ENCODE measurements at places on chromosomes 1 and 21.
A peak's percentile ranks its signal among the peaks of the same experiment; 100 is the strongest.

DNA sequence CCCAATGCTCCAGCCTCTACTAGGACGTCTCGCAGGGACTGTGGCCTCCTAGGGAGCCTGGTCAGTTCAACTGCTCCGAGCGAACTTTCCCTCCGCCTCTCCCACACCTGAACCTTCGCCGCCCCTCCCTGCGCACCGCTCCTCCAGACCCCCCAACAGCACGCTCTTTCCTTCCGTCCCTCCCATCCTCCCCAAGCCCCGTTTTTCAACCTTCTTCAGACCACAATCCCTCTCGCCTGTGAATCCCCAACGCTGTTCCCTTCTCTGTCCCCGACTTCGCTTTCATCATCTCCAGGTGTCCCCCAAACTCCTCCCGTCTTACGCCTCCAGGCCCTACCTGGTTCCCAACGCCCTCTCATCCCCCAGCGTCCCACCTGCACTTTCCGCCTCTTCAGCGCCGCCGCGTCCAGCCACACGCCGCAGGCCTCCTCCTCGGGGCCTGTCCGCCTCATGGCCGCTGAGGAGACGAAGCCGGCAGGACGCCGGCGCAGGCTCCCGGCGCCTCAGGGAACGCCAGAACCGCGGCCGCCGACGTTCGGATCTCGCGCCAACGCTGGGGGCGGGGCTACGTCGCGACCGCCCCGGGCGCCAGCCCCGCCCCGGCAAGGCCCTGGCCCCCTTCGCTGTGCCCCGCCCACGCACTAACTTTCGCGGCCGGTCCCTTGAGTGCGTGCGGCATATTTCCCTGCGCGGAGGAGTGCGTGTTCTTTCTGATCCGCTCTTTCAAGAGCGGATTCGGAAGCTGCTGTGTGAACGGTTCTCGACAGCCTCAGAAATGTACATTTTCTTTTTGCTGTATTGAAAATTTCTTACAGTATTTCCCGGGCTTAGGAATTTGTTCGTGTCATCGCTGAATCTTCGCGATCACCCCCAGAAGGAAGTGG, at the start of gene AUNIP:
Gene AUNIP, minus strand, starts transcription at position 552 of the 884 bp plus-strand sequence. Its CDS starts 100 bp downstream, at position 452.
- DNase-seq: peak; percentile 94

GRCh38 chr1:106439475-106439874, 617.0 kb upstream of the PRMT6 start:
- DNase-seq: no peak

GRCh38 chr1:167161242-167161641, 59.4 kb upstream of the POU2F1 start:
- no peak for DNase-seq

- DNase-seq: no peak
Observed at GRCh38 chr21:45169001-45169400, 94.6 kb downstream of the ADARB1 start.

GRCh38 chr1:49036700-49037099, 260.0 kb upstream of the BEND5 start:
- DNase-seq: no peak

DNA sequence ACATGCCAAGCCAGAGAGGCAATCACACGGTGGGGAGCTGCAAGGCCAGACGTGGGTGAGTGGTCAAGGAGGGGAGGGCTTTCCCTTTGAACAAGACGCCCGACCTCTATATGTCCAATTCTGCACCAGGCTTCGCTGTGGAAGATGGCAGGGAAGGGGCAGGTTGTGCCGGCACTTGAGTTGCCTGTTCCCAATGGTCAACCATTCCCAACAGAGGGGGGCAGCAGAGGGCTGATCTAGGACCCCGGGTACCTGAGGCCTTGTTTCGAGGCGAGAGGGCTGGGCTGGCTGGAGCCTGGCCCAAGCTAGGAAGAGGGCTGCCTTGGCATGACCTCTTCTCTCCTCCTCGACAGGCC, 64.9 kb downstream of the TMEM53 start:
- peak; percentile 45 for DNase-seq

DNA sequence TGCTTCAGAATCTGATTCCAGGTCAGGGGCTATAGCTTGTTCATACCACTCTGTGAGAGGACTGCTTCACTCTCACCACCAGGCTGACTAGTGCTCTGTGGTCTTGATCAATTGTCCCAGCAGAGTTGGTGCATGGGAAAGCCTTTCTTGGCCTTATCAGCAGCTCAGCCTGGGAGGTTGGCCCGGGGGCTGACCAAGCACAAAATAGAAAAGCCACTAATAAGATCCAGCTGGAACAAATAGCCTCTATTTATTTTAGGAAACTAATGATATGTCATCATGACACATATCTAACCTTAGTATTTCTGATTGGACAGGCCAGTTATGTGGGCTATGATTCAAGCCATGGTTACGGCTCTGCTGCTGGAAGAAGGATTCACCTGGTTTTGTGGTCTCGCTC, 134.2 kb downstream of the GDAP2 start:
- DNase-seq: no peak

DNA sequence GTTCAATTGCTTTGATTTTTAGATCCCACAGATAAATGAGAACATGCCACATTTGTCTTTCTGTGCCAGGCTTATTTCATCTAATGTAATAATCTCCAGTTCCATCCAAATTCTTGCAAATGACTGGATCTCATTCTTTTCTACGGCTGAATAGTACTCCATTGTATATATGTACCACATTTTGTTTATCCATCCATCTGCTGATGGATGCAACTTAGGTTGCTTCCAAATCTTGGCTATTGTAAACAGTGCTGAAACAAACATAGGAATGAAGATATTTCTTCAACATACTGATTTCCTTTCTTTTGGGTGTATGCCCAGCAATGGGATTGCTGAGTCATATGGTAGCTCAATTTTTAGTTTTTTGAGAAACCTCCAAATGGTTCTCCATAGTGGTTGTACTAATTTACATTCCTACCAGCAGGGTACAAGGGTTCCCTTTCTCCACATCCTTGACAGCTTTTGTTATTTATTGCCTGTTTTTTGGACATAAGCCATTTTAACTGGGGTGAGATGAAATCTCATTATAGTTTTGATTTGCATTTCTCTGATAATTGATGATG, 344.4 kb downstream of the KCTD3 start:
- DNase-seq: no peak

- peak; percentile 42 for DNase-seq
Observed at GRCh38 chr1:204408074-204408507, 3.5 kb downstream of the PPP1R15B start.

DNA sequence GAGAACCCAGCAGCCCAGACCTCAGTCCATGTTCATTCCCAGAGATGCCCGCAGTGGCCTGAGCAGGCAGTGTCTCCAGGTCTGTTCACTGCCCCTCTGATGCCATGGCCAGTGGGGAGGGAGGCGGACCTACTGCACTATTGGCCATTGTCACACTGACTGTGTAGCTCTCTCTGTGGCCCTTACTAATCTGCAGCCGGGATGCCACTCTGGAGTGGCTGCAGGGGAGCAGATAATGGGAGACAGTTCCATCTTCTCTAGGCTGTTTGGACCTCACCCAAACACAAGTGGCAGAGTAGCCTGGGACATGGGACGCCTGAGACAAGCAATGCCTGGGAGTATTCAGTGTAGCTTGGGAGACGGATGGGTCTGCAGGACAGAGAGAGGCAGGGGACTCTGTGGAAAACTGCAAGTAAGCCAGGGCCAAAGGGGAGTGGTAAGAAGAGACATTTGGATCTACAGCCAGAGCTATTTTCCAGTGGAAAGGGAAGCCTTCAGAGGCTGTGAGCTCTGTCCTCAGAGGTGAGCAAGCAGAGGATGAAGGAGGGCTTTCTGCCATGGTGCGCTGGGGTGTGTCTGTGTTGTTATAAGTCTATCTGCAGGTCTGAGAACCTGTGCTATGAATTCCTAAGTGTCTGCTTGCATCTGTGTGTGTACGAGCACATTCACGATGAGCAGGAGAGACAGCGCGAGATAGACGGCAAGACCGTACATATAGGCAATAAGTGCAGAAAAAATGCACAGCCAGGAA, 26.7 kb downstream of the DMBX1 start:
- no peak for DNase-seq

- no peak for DNase-seq
Observed at GRCh38 chr21:45306832-45307571, 19.3 kb upstream of the POFUT2 start.

DNA sequence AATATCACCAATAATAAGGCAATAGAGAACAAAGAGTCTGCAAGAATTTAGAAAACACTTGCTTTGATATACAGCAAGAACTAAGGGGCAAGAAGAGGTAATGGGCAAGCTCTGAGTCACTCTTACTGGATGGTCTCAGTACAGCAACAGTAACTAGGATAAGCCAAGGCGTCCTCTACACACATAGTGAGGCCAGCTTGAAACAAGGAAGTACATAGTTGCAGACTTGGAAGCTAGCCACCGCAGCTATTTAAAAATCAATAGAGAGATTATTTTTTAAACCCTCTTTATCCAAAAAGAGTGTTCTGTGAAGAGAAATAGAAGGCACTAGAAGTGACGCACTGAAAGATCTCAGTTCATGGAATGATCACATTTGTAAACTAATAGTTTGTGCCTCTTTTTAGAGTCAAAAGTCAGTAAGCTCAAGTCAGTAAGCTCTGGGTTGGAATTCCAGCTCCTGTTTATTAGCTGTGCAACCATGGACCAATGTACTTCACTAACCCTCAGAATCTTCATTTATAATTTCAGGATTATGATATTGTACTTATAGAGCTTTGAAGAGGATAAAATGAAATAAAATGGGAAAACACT, 118.6 kb downstream of the AKT3 start:
- no peak for DNase-seq

DNA sequence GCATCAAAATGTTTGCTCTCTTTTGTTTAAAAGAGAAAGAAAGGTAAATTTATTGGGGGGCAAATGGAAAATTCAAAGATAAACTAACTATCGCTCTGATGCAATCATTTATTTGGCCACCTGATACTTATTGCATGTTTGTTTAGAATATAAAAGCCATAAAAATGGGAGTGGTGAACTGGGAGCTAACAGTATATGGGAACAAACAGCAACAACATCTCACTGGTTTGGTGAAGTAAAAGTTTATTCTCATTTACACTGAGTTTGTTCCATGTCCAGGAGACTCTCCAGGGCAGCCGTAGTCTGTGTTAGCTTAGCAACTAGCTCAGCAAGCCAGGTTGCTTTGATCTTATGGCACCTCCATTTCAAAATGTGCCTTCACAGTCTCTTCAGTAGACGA, 20.4 kb downstream of the C4BPA start:
- DNase-seq: no peak

- no peak for DNase-seq
Observed at GRCh38 chr1:30919025-30919881, 10.7 kb upstream of the SDC3 start.

DNA sequence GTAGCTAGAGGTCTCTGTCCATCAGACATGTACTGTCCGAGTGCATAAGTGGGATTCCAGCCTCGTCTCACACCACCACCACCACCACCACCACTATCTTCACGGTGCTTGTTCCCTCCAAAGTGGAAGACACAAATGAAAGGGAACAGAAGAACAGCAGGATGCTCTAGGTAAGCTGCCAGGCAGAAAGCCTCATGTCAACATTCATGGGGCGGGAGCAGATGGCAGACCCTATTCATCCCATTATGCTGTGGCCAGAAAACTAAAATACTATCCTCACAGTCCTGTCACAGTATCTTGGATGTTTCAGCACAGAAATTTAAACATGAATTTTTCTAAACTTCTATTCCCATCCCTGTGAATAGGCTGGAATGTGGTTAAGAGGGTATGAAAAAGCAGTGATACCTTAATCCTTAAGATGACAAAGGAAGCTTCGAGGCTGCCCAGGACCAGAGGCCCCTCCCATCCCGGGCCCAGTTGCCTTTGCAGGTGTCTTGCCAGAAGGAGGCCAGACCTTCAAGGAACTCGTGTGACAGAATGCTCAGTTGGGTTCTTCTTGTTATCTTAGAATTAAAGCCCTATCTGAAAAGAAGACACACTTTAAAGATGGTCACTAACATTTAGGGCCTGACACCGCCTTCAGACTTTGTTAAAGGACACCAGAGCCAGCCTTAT, 24.7 kb downstream of the APCS start:
- DNase-seq: no peak

GRCh38 chr1:64001038-64001437, 202.4 kb upstream of the UBE2U start:
- no peak for DNase-seq

DNA sequence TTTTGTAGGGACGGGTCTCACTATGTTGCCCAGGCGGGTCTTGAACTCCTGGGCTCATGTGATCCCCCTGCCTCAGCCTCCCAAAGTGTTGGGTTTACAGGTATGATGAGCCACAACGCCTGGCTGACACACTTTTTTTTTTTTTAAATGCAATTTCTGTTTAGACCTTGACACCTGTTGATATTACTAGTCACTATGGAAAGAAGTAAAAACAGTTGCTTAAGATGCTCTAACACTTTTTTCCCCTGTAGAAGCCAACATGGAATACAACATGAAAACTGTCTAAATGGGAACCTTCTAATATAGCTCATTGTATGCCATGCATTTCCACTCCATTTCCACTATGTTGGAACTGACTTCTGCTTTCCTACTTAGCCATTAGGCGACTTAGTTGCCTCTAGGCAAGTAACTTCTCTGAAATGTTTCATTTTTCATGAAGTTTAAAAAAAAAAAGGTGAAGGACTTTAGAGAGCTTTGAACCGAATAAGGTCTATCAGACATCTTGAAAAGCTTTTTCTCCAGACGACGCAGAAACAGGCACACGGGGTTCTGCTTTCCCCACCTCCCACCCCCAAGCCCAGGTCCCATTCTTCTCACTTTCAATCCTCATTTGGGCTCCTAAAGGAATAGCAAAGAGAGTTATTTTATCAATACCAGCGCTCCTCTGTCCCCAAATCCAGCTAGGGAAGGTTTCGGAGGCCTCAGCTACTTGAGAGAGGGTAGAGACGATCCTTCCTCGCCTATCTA, 648 bp upstream of the DR1 start:
- DNase-seq: peak; percentile 17

DNA sequence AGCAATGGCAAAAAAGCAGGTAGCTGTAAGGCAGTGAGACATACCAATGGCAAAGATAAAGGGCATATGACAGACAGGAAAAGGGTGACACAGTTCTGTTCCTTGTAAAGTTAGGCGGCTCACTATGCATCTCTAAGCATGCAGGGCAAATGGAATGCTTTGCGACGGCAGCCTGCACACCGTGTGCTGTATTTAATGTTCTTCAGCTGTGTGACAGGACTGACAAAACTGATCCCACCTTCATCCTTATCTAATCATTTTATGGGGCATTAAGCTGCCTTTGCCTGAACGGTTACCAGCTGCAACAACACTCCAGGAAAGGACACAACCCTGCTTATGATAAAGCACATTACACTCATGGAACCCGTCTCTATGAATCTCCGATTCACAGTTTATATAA, 80.5 kb upstream of the VAV3 start:
- DNase-seq: no peak

GRCh38 chr1:89873770-89874169, 52.9 kb downstream of the LRRC8D start:
- DNase-seq: no peak

DNA sequence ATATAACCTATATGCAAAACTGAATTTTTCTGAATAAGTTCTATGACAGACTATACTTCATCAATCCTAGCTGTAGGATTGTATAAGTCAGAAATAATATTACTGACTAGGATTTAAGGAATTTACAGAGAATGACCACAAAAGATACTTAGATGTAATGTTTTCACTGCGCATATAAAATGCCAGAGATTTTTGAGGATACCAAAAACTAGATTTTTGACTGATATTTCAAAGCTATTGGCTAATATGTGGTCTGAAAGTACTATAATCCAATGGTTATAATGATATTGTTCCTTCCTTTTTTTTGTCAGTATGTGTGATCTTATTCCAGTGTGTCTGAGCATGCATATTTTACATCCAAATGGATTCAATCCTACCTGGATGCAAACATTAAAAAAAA, 17.0 kb upstream of the IFI44L start:
- no peak for DNase-seq

- no peak for DNase-seq
Observed at GRCh38 chr1:4017636-4018365, 117.7 kb upstream of the C1orf174 start.
